Hindlimb muscle (tissue), 1 donor: ENCODE measurements at places on chromosomes 11 and 22.

DNA sequence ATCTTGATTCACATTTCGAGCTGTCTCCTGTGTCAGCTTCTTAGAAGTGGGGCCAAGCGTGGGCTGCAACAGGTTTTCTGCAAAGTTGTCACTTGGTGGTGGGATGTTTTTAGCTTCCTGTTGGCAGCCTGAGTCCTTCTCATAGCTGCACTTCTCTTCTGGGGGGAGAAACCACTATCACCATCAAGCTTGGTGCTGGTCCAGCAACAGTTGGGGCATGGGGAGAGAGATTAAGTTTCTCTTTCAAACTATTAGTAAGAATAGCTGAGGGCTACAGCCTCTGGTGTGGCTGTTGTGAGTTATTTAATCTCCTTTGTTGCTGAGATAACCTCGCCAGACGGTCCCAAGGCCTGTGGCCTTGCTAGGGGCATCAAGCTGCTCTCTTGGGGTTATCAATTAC is 123.3 kb upstream of the CRYBB3 start:
- no peak for DNase-seq

DNA sequence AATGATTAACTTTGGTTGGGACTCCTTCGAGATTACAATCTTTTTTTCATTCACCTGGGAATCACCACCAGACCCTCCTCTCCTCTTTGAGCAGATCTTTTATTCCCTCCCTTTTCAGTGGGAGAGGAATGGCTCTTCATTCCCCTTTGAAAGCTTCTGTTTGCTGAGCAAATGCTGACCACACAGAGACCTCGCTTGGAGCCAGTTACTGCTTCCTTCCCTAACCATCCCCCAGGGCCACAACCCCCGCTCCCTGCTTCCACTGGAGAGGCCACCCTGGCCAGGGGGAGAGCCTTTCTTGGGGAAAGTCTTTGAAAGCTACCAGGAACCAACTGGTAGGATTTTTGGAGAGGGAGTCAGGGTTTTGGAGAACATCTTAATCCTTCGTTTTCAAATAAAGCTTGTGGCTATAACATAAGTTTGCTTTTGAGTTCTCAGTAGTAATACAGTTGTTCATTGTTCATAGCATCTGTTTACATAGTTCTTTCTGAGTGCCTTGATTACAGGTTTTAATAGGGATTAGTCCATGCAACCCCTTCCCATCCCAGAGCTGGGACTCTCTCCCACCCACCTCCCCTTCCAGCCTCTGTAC is 138.4 kb downstream of the DBX1 start:
- no peak for DNase-seq

GRCh38 chr11:30196400-30197206 is 34.2 kb upstream of the FSHB start:
- DNase-seq, result peak; percentile 57

GRCh38 chr11:68140496-68141245 is 19.5 kb upstream of the CHKA start:
- no peak for DNase-seq

GRCh38 chr11:16001899-16002426 is 354.4 kb downstream of the SOX6 start:
- DNase-seq, result no peak

DNA sequence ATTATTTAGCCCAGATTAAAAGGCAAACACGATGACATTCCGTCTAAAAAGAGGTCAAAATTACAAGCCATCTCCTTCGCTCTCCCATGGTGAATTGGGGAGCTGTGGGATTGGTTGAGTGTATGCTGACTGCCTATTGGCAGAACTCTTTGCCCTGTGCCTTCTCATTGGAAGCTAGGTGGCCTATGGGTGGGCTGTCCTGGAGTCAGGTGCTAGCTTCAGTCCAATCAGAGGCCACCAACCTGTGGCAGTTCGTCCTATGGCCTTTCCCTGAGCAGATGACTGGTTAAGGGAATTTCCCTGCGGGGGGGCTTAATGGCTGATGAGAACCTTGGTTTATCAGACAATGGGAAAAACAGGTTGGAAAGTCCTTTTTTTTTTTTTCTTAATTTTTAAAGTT is 3.2 kb upstream of the MTMR3 start:
- DNase-seq, result no peak

DNA sequence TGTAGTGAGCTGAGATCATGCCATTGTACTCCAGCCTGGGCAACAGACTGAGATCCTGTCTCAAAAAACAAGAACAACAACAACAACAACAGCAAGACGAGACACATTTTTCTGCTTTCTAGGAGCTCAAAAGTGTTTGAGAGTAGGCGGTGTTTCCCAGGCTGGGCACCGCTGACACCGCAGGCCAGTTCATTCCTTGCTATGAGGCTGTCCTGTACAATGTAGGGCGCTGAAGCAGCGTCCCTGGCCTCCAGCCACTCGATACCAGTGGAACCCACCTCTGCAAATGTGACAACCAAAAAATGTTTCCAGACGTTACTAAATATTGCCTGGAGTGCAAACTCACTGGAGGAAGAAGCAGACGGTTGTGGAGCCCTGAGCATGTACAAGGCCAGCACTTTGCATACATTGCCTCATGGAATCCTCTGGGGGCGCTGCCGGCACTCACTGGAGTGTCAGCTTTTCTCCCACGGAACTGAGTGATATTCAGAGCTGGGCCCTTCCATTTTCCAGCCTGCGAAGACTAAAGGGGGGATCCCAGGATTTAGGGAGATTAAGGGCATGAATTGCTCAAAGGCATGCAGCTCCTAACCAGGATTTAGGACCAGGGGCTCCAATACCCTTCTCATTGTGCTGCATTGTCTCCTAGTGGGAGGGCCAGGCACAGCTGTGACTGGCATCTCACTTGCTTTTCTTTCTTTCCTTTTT is 5.8 kb upstream of the MIEF1 start:
- DNase-seq, result peak; percentile 74

DNA sequence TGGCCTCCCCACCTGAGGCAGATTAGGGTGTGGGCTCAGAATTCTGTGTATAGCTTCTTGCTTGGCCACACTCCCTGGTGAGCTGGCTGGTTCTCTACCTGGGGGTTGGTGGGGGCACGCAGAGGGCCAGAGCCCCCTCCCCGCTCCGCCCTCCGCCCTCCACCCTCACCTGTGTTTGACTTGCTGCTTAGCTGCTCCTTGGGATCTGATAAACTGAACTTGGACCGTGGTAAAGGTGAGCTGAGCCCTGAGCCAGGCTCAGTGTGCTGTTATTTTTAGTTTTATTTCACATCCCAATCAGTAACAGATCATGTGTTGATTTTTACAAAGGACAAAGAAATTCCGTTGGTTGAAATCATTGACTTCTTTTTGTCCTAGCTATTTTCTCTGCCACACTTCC is 2.0 kb downstream of the OVOL1 start:
- no peak for DNase-seq

DNA sequence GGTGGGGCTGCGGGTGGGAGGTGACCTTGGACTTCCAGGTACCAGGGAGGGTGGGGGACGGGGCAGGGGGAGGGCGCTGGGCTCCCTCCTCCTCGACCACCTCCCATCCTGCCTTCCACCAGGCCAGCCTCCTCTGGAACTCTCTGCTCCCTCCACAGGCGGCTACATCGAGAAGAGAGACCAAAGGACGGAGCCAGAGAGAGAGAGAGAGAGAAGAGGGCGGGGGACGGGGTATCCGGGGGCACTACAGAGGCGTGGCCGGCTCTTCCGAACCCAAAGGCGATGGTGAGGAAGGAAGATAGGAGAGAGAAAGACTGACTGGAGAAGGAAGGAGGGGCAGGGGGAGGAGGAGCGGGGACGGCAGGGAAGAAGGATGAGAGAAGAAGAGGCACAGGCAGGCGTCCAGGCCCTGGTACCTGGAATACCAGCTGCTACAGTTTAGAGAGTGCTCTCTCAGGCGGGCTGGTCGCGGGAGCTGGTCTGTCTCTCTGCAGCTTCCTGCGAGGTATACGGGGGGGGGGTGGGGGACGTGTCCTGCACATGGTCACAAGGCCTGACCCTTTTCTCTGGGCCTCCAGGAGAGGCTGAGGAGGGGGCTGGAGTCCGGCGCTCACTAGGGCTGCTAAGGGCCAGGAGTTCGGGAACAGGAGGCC is 38.0 kb downstream of the IGSF9B start:
- no peak for DNase-seq

DNA sequence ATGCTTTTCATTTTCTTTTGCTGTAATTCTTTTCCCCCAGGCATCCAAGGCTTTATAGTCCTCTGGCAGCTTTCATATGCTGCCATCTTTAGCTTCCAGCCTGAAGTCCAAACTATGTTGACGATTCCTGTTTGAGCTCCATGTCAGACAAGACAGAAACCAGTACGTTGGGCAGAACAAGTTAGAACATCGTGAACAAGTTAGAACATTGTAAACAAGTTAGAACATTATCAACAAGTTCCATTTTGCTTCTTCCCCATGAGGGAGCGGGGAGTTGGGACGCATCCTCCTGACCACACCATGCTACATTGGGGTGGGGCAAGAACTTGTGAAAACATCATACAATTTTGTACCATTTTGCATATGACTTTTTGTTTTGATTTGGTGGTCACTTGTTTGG is 23.9 kb downstream of the GLB1L2 start:
- DNase-seq, result no peak

- DNase-seq, result no peak
These were observed 42.9 kb downstream of the ARFGAP3 start for GRCh38 chr22:42814215-42814614.

DNA sequence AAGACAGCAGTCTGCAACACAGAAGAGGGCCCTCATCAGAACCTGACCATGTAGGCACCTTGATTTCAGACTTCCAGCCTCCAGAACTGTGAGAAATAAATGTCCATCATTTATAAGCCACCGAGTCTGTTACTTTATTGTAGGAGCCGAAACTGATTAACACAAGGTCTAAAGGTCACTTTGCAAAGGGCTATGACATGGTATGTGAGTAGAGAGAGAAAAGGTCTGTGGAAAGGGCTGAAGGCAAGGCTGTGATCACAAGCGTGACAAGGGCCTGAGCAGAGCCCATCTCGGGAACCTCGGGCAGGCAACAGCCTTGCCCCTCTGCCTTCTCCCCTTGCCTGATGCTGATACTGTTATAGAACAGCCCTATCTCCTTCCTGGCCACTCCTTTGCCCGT is 73.4 kb upstream of the TEAD1 start:
- DNase-seq, result no peak

DNA sequence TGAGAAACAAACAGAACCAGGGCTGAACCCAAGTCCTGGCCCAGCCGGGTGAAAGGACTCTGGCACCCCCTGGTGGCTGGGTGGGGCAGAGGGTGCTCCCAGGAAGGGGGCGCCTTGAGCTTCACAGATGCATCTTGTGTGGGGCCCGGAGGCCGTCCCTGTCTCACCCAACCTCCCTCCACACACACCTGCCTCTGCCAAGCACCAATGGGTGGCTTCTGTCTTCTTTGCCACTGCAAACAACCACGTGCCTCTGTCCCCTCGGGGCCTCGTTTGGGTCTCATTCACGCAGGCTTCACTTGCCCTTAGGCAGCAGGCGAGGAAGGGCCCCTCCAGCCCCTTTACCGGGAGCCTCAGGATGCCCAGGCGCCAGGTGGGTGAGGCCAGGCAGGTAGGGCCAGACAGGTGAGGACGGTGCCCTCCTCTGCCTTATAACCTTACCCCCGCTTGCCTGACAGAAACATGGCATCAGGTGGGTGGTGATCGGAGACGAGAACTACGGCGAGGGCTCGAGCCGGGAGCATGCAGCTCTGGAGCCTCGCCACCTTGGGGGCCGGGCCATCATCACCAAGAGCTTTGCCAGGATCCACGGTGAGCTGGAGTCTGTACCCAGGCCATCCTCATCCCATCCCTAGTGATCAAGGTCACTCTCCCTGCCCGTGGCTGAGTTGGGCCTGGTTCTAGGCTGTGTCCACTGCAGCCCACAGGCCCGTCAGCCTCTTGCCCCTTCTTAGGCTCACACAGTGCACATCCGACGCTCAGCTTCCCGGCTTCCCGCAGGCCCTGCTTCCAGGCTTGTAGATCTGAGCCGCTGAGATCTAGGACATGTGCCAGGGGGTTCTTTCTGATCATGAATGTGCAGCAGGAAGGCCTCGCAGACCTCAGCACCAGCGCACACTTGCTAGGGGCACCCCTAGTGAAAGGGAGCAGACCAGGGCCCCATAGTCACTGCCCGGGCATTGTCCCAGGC is 17.2 kb downstream of the POLR3H start:
- DNase-seq, result no peak

GRCh38 chr11:75040167-75040770 is 51.5 kb downstream of the NEU3 start:
- DNase-seq, result no peak

DNA sequence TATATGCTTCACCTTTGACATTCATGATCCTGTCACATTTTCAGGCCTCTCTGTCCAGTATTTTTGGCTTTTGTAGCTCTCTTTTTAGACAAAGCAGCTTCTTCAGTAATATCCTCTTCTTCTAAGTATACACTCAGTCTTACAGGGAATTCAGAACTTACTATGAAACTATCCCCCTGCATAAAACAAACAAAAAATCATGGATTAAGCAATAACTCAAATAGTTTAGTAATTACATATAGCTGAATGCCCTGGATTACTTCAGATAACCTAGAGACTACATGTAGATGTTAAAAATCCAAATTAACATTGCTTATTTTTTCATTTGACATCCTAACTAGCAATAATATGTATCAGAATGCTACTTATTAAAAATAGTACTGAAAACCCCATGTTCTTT is 5.2 kb downstream of the TAF1D start:
- no peak for DNase-seq

DNA sequence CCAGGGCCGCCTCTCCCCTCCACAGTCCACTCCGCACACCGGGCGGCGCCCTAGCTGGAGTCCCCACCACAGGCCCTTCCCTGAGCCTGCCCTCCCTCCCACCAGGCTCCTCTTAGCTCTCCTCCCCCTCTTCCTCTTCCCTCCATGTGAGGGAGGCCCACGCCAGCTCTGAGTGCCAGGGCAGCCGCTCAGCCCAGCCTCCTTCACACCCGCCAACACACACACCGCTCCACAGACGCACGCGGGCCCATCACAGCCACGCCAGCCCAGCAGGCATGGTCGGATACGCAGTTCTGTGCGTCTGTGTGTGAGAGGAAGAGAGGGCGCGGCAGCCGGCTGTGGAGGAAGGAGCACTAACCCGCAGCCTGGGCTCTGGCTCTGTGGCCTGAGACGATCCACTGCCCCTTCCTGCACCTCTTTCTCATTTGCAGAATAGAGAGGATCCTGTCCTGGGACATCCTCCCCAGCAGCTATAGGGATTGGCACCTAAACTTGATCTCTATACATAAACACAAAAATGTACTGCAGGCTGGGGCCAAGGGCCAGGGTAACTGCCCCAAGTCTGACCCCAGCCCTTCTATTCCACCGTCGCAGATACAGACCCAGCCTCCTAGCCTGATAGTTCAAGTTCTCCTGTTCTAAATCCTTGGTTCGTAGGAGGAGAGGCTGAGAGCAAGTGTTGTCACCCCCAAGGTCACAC is 3.5 kb downstream of the CHRM4 start:
- no peak for DNase-seq

DNA sequence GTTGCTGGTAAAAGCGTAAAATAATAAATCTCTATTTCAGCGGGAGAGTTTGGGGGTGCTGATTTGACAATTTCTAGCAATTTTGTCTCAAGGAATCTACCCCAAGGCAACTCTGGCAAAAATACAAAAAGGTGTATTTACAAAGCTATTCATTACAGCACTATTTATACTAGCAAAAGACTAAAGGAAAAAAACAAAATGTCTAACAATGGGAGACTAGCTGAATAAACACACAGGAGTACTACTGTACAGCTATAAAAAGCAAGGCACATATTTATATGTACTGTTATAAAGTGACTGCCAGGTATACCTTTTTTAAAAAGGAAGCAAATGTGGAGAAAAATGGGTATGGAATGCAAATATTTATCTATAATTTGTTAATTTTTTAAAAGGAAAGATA is 32.7 kb downstream of the SLC35F2 start:
- DNase-seq, result no peak

GRCh38 chr11:111363985-111364384 is 15.1 kb downstream of the POU2AF1 start:
- DNase-seq, result no peak

- DNase-seq, result peak; percentile 35
These were observed 287.4 kb upstream of the PDGFD start for GRCh38 chr11:104451197-104451893.
